NCI-H2081 (cell line): ENCODE measurements at places on chromosomes 6 and 20.

- DNase-seq, result no peak
Observed at GRCh38 chr6:19417713-19418112, 419.5 kb upstream of the ID4 start.

- no peak for DNase-seq
Observed at GRCh38 chr6:77339926-77340325, 123.4 kb downstream of the HTR1B start.

GRCh38 chr6:113558431-113558830 is 298.7 kb upstream of the MARCKS start:
- no peak for DNase-seq

DNA sequence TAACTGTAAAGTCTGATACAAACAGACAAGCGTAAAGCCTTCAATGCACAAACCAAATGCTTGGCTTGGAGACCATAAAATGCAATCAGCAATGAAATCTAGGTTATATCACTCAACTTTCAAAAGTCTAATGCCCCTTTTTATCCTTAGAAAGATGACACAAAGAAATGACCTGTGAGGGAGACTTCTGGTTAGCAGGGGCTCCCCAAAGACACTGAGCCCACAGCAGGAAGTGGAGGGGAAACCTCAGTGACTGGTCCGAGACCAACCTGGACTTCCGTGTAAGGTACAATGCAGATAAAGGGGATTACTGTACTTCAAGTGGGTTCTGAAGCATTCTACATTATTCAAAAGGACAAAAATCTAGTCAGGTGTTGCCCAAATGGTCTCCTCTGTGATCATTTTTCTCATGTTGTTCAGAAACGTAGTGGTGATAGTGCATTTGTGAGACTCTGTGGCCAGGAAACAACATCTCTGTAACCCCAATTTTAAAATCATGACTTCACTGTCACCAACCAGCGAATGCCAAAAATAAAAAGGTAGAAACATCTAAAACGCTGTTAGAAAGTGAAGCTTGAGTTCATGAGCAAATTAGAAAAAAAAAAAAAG is 88.2 kb downstream of the HIVEP2 start:
- no peak for DNase-seq

GRCh38 chr6:21733311-21733710 is 139.8 kb downstream of the SOX4 start:
- no peak for DNase-seq

DNA sequence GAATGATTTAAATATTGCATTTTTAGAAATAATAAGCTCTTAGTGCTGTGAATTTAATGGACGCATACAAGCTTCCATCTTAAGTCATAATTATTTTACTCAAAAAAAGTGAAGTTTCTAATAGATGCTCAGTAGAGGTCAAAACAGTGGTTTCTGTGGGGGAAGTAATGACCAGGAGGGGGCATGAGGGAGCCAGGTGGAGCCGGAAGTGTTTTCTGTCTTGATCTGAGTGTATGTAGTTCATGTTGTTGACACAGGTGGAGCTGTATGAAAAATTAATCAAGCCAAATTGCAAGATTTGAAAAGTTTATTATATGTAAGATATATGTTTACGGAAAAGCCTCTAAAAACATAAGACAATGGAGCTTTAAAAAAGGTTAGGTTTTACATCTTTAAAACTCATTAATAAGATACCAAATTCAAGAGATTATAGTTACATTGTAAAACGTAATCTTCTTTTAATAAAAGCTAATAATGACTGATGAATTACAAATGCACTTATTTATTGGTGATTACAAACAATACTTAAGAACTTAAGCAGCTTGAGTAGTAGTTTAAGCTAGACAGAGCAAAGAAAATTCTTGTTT is 68.0 kb downstream of the PLAGL1 start:
- DNase-seq, result peak; percentile 8

DNA sequence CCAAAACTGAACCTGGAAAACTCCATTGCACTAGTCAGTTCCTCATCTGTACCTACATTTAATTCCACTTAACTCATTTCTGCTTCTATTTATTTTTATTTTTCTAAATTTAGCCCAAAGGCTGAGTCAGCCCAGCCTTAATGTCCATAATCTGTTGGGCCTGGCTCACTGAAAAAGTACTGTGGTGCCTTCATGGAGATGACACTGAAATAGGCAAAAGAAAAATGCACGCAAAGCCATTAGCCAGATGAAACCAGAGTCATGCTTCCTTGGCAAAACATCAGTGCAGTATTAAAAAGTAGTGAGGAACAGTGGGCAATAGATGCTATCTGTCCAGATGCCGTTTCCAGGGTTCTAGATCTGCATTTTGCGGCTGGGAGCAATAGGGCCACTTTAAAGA is 14.7 kb upstream of the PLCB4 start:
- no peak for DNase-seq

DNA sequence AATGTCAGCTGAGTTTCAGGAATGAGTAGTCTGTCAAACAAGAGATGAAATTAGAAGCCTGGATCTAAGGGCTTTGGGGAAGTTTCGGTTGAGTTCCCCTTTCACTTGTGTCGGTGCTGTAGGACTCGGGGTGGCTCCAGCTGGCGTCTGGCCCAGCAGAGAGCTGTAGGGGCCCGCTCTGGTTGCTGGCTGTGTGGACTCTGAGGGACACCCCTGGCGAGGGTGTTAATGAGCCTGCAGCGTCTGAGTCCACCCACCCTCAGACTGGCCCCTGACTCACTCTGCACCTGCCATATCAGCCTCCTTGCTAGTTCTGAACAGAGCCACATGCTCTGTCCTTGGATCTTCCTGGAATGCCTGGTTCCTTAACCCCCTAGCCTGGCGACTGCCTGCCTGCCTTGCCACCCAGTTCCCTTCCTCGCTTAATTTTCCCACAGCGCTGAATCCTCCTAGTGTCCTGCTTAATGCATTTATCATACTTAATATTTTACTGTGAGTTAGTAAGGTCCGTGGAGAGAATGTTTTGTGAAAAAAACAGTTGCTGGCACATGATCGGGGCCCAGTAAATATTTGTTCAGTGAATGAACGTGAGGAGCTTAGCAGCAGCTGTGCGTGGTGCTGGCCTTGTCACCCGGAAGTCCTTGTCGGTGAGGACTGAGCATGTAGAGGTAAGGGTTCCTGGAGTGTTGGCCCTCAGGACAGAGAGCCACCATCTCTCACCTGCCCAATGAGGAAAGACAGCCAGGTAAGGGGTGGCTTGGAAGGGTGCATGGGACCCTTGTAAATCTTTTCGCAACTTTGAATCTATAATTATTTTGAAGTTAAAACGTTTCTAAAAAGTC is 1.6 kb downstream of the DNAJC5 start:
- DNase-seq, result peak; percentile 79

DNA sequence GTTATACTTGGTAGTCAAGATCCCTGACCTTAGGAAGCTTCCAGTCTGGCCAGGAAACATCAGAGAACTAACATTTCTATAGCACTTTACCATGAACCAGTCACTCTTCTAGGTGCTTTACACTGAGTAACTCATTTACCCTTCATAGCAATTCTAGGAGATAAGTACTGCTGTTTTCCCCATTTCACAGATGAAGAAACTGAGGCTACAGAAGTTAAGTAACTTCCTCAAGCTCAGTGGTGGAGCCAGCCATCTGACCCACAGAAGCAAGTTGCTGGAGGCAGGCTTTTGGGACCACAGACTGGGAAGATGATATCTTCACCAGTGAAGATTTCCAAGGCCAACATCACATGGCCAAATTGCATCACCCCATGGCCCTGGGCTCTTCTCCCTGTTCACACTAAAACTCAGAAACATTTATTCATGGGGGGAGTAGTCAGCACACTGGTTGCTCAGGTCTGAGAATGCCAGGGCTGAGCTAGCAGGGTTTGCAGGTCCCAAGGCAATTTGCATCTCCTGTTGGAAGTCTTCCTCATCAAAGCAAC is 70.3 kb downstream of the UNC5CL start:
- no peak for DNase-seq

- no peak for DNase-seq
Observed at GRCh38 chr6:119310486-119311036, 39.0 kb downstream of the MAN1A1 start.
